ENCODE measurements at places on chromosomes 5 and 9. TPM values are rescaled to one million over a fixed set of nuclear protein-coding genes. Genes with fewer than 3 reads are reported as not detected.

The STC2 gene
- 0.23 TPM for total RNA-seq

The IFNA13 gene
- not detected for total RNA-seq

The SLC6A19 gene
- not detected for total RNA-seq

The ELP1 gene
- total RNA-seq, result 67.1 TPM

The PCDHGA12 gene
- total RNA-seq, result 7.4 TPM

The TMEM215 gene
- total RNA-seq, result 9.0 TPM

The SAXO1 gene
- total RNA-seq, result not detected

All from diencephalon (tissue), 1 donor.